ENCODE measurements at places on chromosomes 2 and 18. TPM values are rescaled to one million over a fixed set of nuclear protein-coding genes. Genes with fewer than 3 reads are reported as not detected.

GPR39 gene
- total RNA-seq, result not detected

IGFBP2 gene
- total RNA-seq, result 3.6 TPM

SERPINB3 gene
- total RNA-seq, result not detected

GPR75 gene
- 1.2 TPM for total RNA-seq

AGXT gene
- total RNA-seq, result not detected

ADGRF3 gene
- total RNA-seq, result 4.8 TPM

CNDP1 gene
- 0.16 TPM for total RNA-seq

EMILIN2 gene
- total RNA-seq, result 18.3 TPM

DNA sequence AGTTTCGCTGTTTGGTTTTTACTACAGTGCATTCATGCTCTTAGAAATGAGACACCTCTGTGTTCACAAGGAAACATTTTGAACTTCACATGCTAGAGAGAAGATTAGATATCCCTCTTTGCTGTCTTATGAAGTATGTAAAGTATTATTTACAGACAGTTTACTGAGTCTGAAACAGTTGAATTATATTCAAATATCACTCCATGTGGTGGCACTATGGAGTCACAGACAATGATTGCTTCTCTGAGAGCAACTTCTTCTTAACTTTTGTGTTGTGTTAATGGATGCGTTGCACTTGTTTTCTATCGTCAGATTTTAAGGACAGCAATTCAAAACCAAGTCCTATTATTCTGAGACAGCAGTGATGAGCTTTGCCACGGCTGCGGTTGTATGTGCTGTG is 823.6 kb downstream of the GALR1 start:
- H3K27me3 ChIP-seq, result no peaks in the 10 kb centered on the region
- H3K4me1 ChIP-seq, result no peaks in the 10 kb centered on the region
- H3K27ac ChIP-seq, result no peak overlapping the region
- no peak overlapping the region for H3K4me3 ChIP-seq
- H3K36me3 ChIP-seq, result no peaks in the 10 kb centered on the region
- DNase-seq, result no peak

DNA sequence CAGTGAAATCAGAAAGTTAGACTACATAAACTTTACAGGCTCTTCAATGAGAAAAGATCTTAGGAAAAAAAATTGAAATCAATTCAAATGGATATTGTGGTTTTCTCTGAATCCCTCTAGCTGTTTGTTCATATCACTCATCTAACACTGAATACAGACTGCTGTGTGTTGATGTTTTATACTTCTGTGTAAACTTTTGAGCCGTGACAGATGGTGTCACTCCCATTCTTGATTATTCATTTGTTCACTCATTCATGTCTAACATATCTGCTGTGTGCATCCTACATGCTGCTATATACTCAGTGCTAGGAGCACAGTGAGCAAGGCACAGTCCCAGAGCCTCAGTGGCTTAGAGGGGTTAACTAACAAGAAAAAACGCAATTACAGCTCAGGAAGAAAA is 12.6 kb downstream of the KLHL23 start:
- no peaks in the 10 kb centered on the region for H3K4me1 ChIP-seq
- peaks cover 2% of the 10 kb centered on the region for H3K36me3 ChIP-seq
- DNase-seq, result no peak
- no peak overlapping the region for H3K4me3 ChIP-seq
- H3K27me3 ChIP-seq, result no peaks in the 10 kb centered on the region

GRCh38 chr2:23788100-23788499 is 138.8 kb downstream of the ATAD2B start:
- peaks cover 2% of the 10 kb centered on the region for H3K36me3 ChIP-seq
- DNase-seq, result no peak
- no peaks in the 10 kb centered on the region for H3K27me3 ChIP-seq

GRCh38 chr2:3173031-3173430 is 204.6 kb downstream of the EIPR1 start:
- DNase-seq, result no peak
- H3K27me3 ChIP-seq, result no peaks in the 10 kb centered on the region
- H3K4me3 ChIP-seq, result no peak overlapping the region
- H3K4me1 ChIP-seq, result no peaks in the 10 kb centered on the region

DNA sequence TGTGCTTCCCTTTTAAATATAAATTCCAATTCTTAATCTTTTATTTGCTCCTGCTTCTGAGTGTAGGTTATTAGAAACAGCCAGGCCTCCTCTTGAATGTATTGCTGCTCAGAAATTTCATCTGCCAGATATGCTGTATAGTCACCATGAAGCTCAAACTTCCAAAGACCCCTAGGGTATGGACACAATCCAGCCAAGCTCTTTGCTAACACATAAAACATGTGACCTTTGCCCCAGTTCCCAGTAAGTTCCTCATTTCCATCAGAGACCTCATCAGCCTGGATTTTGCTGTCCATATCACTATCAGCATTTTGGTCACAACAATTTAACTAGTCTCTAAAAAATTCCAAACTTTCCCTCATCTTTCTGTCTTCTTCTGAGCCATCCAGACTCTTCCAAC is 75.2 kb downstream of the MAP2 start:
- no peaks in the 10 kb centered on the region for H3K27me3 ChIP-seq
- no peaks in the 10 kb centered on the region for H3K4me1 ChIP-seq
- H3K27ac ChIP-seq, result no peak overlapping the region
- DNase-seq, result no peak
- no peak overlapping the region for H3K4me3 ChIP-seq
- H3K36me3 ChIP-seq, result no peaks in the 10 kb centered on the region

DNA sequence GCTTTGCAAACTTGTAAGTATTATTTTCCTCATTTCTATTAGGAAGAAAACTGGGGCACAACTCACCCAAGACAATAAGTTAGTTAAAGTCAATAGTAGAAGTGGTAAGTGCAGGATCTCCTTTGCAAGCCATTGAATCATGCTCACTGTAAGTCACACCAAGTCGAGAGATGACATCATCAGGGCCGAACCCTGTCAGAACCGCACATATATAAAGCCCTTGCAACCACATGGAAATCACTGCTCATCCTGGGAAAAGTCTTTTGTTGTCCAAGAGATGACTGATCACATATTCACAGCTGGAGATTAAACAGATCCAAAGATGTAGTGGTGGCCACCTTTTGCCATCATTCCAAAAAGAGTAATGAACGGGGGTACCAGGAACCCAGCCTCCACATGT is 484.8 kb upstream of the ID2 start:
- H3K36me3 ChIP-seq, result peaks cover 10% of the 10 kb centered on the region
- H3K4me3 ChIP-seq, result no peak overlapping the region
- H3K4me1 ChIP-seq, result peaks cover 11% of the 10 kb centered on the region
- DNase-seq, result no peak
- peaks cover 26% of the 10 kb centered on the region for H3K27me3 ChIP-seq

DNA sequence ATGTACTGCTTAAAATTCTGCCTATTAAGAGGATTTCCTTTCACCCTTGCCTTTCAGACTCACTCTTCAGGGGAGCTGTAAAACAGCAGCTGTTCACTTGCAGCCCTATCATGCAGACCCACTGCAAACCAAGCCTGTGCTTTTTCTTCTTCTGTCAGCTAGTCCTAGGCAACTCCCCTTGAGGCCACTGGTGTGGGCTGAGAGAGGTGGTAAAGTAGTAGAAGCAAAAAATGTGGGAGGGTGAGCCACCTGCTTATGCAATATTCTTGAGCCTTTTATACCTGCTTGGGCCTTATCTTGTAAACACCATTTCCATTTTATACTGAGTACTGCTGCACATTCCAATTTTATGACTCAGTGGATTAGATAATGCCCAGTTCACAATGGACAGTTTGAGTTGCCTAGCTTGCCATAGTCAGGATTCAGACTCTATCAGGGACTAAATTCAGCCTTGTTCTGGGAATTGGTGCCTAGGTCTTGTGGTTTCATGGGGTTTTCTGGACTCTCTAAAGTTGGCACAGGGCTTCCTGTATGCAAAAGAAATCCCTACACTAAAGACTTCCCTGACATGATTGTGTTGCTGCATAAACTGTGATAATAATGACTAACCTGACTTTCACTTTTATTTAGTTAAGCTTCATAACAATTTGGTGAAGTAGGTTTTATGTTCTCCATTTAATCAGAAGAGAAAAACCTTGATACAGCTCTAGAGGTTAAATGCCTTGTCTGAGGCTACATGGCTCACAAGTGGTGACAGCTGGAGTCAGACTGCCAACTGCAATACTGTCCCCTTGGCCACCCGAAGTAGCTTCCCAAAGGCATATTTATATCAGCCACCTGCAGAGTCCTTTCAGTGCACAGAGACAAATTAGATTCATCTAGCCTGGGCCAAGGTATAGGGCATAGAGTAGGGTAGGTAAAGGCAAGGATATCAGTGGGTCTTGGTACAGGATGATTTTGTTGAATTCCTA is 47.4 kb upstream of the KDM3A start:
- H3K4me1 ChIP-seq, result peaks cover 16% of the 10 kb centered on the region
- DNase-seq, result peak; percentile 7
- no peaks in the 10 kb centered on the region for H3K27me3 ChIP-seq

DNA sequence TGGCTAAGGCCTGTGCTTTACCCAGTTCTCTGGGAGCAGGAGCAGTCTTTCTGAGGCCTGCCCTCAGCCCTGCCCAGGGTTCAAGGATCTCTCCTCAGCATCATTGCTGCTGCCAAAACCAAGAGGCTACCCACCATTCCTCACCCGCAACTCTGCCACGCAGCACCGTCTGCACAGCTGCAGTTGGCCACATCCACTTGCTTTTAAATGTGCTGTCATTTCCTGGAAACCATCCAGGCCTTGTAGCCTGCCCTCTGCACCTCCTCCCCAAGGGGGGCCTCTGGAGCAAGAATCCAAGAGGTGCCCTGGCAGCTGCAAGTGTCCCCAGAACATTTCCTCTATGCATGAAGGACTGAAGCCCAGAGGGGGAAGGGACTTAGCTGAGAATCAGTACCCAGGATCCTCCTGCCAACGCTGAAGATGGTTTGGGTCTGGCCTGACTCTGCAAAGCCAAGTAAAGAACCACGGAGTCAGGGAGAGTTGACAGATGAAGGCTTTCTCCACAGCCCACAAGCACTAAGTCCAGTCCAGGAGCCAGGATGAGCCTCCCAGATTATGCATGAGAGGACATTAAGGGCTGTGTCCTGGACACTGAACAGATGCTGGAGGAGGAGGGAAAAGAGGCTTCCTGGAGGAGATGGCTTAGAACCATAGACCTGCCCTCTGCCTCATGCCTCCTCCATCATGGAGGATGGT is 14.9 kb downstream of the EMX1 start:
- no peak for DNase-seq
- H3K36me3 ChIP-seq, result no peaks in the 10 kb centered on the region
- no peak overlapping the region for H3K4me3 ChIP-seq
- no peaks in the 10 kb centered on the region for H3K4me1 ChIP-seq
- H3K27ac ChIP-seq, result no peak overlapping the region

- no peaks in the 10 kb centered on the region for H3K27me3 ChIP-seq
- no peak overlapping the region for H3K27ac ChIP-seq
- no peak for DNase-seq
- H3K4me3 ChIP-seq, result no peak overlapping the region
These were observed 122.0 kb upstream of the REV1 start for GRCh38 chr2:99611786-99612185.

DNA sequence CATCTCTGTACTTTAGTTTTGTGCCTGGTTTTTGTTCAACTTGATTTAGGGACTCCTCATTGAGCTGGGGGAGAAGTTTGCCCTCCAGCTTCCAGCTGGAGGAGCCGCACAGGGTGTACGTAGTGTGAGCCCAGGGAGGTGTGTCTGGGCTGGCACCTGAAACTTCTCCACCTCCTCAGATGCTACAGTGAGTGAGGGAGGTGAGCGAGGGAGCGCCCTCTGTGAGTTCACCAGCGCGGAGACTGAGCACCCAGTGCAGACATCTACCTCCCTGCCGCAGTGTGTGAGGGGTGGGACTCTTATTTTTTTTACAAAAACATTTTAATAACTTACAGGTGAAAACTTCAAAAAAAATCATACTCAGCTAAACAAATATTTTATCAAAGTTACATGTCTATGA is 204.2 kb upstream of the HS6ST1 start:
- H3K27me3 ChIP-seq, result peaks cover 14% of the 10 kb centered on the region
- DNase-seq, result no peak
- no peak overlapping the region for H3K27ac ChIP-seq

DNA sequence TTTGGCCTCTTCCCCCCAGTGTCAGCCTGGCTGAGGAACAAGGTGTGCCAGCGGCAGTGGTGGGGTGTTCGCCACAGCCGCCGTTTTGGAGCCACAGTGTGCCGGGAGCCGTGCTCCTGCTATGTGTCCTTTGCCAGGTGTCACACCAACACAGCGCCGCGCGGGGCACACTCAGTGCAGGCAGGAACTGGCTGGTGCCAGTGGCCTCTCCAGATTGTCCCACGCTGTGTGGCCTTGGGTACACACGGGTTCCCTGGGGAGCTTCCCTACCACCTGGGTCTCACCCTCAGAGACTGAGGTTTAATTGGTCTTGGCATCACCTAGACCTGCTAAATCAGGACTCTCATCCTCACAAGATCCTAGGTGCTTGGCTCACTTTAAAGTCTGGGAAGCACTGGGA is 171.6 kb downstream of the LDLRAD4 start:
- H3K27me3 ChIP-seq, result no peaks in the 10 kb centered on the region
- DNase-seq, result no peak
- peaks cover 8% of the 10 kb centered on the region for H3K4me1 ChIP-seq
- H3K36me3 ChIP-seq, result no peaks in the 10 kb centered on the region

- no peak overlapping the region for H3K4me3 ChIP-seq
- H3K36me3 ChIP-seq, result no peaks in the 10 kb centered on the region
- no peak for DNase-seq
- H3K27me3 ChIP-seq, result no peaks in the 10 kb centered on the region
- no peak overlapping the region for H3K27ac ChIP-seq
- H3K4me1 ChIP-seq, result no peaks in the 10 kb centered on the region
These were observed 185.3 kb downstream of the HAUS1 start for GRCh38 chr18:46289463-46289862.

DNA sequence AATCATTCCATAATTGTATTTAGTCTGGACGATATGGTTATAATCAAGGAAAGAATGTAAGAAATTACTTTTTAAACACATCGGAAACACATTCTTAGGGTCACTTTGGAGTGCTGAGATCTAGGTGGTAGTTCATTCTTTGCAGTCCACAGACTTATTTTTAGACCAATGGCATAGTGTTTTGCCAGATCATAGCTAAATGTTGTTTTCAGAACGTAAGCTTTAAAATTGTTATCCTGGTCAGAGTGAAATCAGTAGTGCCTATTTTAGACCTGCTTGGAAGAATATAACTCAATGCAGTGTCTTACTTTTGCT is 4.3 kb downstream of the MYL12A start:
- H3K27ac ChIP-seq, result peak overlapping the region; percentile 89
- peaks cover 19% of the 10 kb centered on the region for H3K36me3 ChIP-seq
- DNase-seq, result no peak
- peaks cover 72% of the 10 kb centered on the region for H3K4me1 ChIP-seq
- peak overlapping the region; percentile 55 for H3K4me3 ChIP-seq
- H3K27me3 ChIP-seq, result no peaks in the 10 kb centered on the region

DNA sequence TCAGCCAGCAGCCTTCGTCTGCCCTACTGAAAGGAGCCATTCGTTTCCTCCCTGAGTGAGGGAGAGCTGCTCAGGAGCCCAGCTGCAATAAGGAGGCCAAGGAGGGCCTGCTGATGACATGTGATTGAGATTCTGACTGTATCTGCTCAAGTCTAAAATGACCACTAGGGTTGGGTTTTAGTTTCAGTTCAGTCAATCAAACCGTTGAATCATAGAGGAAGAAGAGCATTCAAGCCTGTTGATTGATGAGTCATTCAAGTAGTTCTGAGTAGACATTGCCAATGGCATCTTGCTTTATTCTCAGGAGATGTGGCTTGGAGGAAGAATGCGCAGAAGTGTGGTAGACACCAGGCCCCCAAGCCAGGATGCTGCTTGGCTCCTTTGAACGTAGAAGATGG is 19.9 kb upstream of the BCL2L11 start:
- H3K36me3 ChIP-seq, result no peaks in the 10 kb centered on the region
- H3K4me1 ChIP-seq, result peaks cover 26% of the 10 kb centered on the region
- H3K4me3 ChIP-seq, result peak overlapping the region; percentile 66
- peak; percentile 53 for DNase-seq
- peak overlapping the region; percentile 25 for H3K27ac ChIP-seq
- H3K27me3 ChIP-seq, result peaks cover 71% of the 10 kb centered on the region
